ENCODE measurements at places on chromosomes 12 and 14. TPM values are rescaled to one million over a fixed set of nuclear protein-coding genes. Genes with fewer than 3 reads are reported as not detected.

TMEM52B gene
- total RNA-seq, result 1.8 TPM

GIT2 gene
- 49.8 TPM for total RNA-seq

FLRT2 gene
- 60.2 TPM for total RNA-seq

GPRC5A gene
- 4.1 TPM for total RNA-seq

- no peaks in the 10 kb centered on the region for H3K36me3 ChIP-seq
- H3K4me1 ChIP-seq, result peaks cover 25% of the 10 kb centered on the region
- H3K27me3 ChIP-seq, result no peaks in the 10 kb centered on the region
- no peak overlapping the region for H3K27ac ChIP-seq
- DNase-seq, result peak; percentile 93
These were observed 75.3 kb upstream of the CEP83 start for GRCh38 chr12:94534774-94535509.

DNA sequence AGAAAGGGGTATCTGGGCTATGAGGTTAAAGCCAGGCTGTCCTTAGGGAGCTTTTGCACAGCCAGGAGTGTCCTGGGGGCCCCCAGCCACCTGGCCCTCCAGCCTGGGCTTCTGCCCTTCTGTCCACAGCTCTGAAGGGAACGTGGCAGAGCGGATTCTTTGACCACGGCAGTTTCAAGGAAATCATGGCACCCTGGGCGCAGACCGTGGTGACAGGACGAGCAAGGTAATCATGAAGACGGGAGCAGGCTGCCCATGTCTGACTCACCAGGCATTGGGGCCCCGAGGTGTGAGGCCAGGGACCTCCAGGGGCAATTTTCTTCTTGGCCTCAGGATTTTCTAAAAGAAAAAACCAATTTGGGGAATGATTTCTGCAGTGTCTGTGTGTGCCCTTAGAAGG lies 53.1 kb downstream of the FOXN4 start:
- H3K4me3 ChIP-seq, result no peak overlapping the region
- H3K27ac ChIP-seq, result no peak overlapping the region
- H3K4me1 ChIP-seq, result no peaks in the 10 kb centered on the region
- no peaks in the 10 kb centered on the region for H3K27me3 ChIP-seq
- H3K36me3 ChIP-seq, result peaks cover 19% of the 10 kb centered on the region

GRCh38 chr12:85504624-85505023 lies 224.6 kb downstream of the ALX1 start:
- no peak overlapping the region for H3K27ac ChIP-seq
- no peaks in the 10 kb centered on the region for H3K36me3 ChIP-seq
- H3K4me1 ChIP-seq, result no peaks in the 10 kb centered on the region
- DNase-seq, result no peak

GRCh38 chr14:80100681-80101080 lies 110.6 kb downstream of the DIO2 start:
- no peaks in the 10 kb centered on the region for H3K4me1 ChIP-seq
- DNase-seq, result no peak
- H3K27me3 ChIP-seq, result no peaks in the 10 kb centered on the region
- no peak overlapping the region for H3K27ac ChIP-seq

DNA sequence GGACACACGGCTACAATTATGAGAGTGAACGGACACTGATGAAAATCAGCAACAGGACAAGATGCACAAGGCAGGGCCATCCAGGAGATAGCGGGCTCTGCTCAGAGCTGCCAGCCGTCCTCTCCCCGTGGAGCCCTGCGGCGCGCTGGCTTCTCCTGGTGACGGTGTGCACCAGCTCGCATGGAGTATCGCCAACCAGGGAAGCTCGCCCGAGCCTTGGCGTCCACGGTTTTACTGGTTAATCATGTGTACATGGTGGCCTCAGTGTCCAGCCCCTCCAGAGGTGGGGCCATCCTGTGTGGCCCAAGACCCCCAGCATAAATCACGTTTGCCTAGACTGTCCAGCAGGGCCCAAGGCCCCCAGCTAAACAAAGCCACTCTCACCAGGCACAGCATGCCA lies 31.2 kb upstream of the DYNC1H1 start:
- peaks cover 9% of the 10 kb centered on the region for H3K36me3 ChIP-seq
- H3K4me3 ChIP-seq, result no peak overlapping the region
- DNase-seq, result no peak
- H3K27ac ChIP-seq, result no peak overlapping the region
- H3K4me1 ChIP-seq, result no peaks in the 10 kb centered on the region

- peaks cover 25% of the 10 kb centered on the region for H3K4me1 ChIP-seq
- peaks cover 99% of the 10 kb centered on the region for H3K27me3 ChIP-seq
- H3K27ac ChIP-seq, result no peak overlapping the region
- H3K36me3 ChIP-seq, result no peaks in the 10 kb centered on the region
These were observed 3.0 kb upstream of the HOXC13 start for GRCh38 chr12:53935383-53936341.

- no peak for DNase-seq
- H3K4me3 ChIP-seq, result no peak overlapping the region
- no peaks in the 10 kb centered on the region for H3K27me3 ChIP-seq
- no peaks in the 10 kb centered on the region for H3K36me3 ChIP-seq
- H3K27ac ChIP-seq, result no peak overlapping the region
- no peaks in the 10 kb centered on the region for H3K4me1 ChIP-seq
These were observed 114.7 kb upstream of the AMIGO2 start for GRCh38 chr12:47194501-47194900.

- H3K27ac ChIP-seq, result no peak overlapping the region
- H3K27me3 ChIP-seq, result peaks cover 8% of the 10 kb centered on the region
- no peaks in the 10 kb centered on the region for H3K4me1 ChIP-seq
- peak overlapping the region; percentile 23 for H3K4me3 ChIP-seq
- no peaks in the 10 kb centered on the region for H3K36me3 ChIP-seq
- DNase-seq, result no peak
These were observed 17.4 kb upstream of the LYZ start for GRCh38 chr12:69330475-69331473.

DNA sequence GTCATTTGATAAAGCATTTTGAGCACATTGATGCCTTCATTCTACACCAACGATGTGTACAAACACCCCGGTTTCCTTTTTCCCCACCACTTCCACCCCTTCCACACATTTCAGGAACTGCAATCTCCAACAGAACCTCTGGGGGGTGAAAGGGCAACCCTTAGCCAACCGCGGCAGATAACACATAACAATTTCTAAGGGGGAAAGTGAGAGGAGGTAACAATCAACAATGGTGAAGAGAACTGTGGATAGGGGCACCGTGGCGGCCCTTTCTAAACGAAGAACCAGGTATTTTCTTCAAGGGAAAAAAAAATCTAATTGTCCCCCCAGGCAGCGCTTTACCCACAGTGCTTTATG lies 1.1 kb downstream of the KITLG start:
- peaks cover 8% of the 10 kb centered on the region for H3K4me1 ChIP-seq
- no peaks in the 10 kb centered on the region for H3K27me3 ChIP-seq
- no peaks in the 10 kb centered on the region for H3K36me3 ChIP-seq
- peak overlapping the region; percentile 79 for H3K4me3 ChIP-seq
